ENCODE measurements at places on chromosomes 7 and 10.

DNA sequence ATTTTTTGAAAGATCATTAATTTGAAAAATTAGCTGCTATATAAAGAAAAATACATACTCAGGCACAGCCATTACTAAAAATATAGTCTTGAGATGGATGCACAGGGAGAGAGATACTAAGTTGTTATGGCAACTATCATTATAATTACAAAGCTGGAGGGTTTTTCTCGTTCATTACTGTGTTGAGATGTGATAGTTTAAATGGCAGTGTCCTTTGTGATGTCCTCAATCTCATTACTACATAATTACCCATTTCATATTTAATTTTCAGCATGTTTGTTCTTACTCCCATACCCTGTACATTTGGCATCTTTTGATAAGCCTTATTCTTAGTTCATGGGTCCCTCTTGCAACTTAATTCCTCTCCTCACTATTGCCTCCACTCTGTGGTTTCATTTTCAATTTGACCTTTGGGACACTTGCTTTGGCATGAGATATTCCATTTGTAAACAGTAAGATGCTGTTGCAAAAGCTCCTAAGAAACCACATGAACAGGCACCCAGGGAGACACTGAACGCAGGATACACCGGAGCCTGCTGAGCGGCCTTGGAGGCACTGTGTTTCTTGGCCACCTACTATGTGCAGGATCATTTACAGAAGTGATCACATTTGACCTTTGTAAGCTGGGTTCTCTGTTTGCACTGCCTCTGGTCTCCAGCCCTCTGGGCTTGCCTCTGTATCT, 4.8 kb upstream of the CPXM2 start:
- H3K27ac ChIP-seq: no peak overlapping the region
- no peak overlapping the region for H3K4me3 ChIP-seq
- peaks cover 3% of the 10 kb centered on the region for H3K27me3 ChIP-seq
- DNase-seq: no peak
- peaks cover 12% of the 10 kb centered on the region for H3K36me3 ChIP-seq
- no peaks in the 10 kb centered on the region for H3K4me1 ChIP-seq

DNA sequence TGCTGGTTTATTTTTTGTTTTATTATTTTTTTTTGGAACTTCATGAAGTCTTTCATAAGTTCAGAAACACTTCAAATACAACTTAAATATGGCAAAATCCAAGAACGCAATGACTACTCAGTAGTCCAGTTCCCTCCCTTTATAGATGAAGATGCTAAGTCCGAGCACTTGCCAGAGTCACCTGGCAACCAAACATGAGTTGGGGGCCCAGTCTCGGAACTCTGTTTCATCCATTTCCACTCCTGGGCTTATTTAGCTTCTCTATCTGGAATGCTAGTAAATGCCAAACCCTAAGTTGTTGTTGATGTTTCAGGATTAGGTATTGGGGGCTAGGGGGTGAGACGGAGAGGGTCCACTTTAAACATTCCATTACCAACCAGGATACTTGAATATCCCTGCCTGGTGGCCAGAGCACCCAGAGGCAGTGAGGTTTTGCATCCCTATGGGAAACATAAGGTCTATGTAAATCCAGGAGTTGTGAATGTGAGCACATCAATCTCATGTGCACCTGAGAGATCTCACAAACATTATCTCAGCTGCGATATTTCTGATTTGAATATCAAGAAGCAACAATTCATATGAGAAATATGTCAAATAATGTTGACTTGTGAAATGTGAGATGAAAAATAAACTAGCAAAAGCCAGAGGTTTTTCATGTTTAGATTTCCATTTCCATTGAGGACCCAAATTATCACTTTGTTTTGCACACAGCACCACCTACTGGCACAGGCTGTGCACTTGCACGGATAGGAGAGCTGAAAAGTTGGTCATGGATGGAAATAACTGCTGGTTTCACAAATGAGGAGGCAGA, 129.3 kb downstream of the PKD1L1 start:
- H3K27ac ChIP-seq: no peak overlapping the region
- peaks cover 36% of the 10 kb centered on the region for H3K4me1 ChIP-seq
- H3K27me3 ChIP-seq: no peaks in the 10 kb centered on the region
- H3K4me3 ChIP-seq: no peak overlapping the region

DNA sequence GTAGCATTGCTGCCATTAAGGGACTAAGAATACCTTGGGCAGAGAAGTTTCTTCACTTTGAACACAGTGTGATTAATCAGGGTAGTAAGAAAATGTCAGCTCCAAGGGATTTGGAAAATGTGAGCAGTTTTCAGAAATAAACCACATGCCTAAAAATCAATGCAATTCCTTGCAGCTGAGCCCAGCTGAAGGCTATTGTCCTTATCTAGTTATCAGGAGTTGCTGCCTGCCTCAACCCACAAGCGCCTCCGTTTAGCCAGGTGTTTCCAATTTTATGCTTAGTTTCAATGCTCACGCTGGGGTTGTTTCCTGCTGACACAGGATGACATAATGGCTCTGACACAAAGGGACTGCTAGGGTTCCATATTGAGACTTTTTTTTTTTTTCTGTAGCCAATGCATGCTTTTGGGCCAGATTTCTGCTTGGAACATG, 132.3 kb upstream of the ANK3 start:
- DNase-seq: peak; percentile 35
- peaks cover 4% of the 10 kb centered on the region for H3K27me3 ChIP-seq
- H3K4me3 ChIP-seq: no peak overlapping the region
- H3K36me3 ChIP-seq: no peaks in the 10 kb centered on the region

- DNase-seq: no peak
- no peak overlapping the region for H3K4me3 ChIP-seq
- peaks cover 4% of the 10 kb centered on the region for H3K36me3 ChIP-seq
- H3K4me1 ChIP-seq: no peaks in the 10 kb centered on the region
- no peak overlapping the region for H3K27ac ChIP-seq
- H3K27me3 ChIP-seq: peaks cover 35% of the 10 kb centered on the region
Observed at GRCh38 chr7:140261522-140261921, 84.7 kb upstream of the KDM7A start.

- peaks cover 70% of the 10 kb centered on the region for H3K27me3 ChIP-seq
- H3K4me1 ChIP-seq: peaks cover 17% of the 10 kb centered on the region
- H3K36me3 ChIP-seq: no peaks in the 10 kb centered on the region
- H3K27ac ChIP-seq: no peak overlapping the region
- H3K4me3 ChIP-seq: no peak overlapping the region
Observed at GRCh38 chr10:101146392-101147251, 15.5 kb downstream of the TLX1 start.

GRCh38 chr10:77175631-77176222, 461.9 kb downstream of the KCNMA1 start:
- no peak overlapping the region for H3K4me3 ChIP-seq
- peak overlapping the region; percentile 42 for H3K27ac ChIP-seq
- peaks cover 4% of the 10 kb centered on the region for H3K27me3 ChIP-seq
- H3K4me1 ChIP-seq: peaks cover 81% of the 10 kb centered on the region
- peaks cover 6% of the 10 kb centered on the region for H3K36me3 ChIP-seq
- DNase-seq: no peak

- no peak overlapping the region for H3K27ac ChIP-seq
- DNase-seq: no peak
- H3K4me1 ChIP-seq: no peaks in the 10 kb centered on the region
Observed at GRCh38 chr7:82404094-82404493, 39.5 kb downstream of the CACNA2D1 start.

DNA sequence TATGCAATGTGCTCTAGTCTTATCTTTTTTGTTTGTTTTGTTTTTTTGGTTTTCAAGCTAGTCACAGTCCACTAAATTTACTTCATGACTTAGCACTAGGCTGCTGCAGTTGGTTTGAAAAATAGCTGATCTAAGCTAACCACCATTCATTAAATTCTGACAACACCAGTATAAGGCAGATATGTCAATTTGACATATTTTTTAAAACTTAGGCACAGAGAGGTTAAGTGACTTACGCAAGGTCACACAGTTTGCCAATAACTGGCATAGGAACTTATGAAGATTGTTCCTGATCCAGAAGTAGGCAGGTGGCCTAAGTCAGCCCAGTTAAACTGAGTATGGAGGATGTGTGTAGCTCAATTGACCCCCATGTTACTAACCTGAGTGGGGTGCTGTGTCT, 377.3 kb upstream of the NFE2L3 start:
- no peak overlapping the region for H3K27ac ChIP-seq
- DNase-seq: no peak
- no peak overlapping the region for H3K4me3 ChIP-seq
- H3K4me1 ChIP-seq: no peaks in the 10 kb centered on the region

GRCh38 chr10:32007026-32007425, 49.2 kb downstream of the KIF5B start:
- no peaks in the 10 kb centered on the region for H3K4me1 ChIP-seq
- no peak for DNase-seq
- H3K27ac ChIP-seq: peak overlapping the region; percentile 19
- H3K4me3 ChIP-seq: no peak overlapping the region
- peaks cover 24% of the 10 kb centered on the region for H3K36me3 ChIP-seq
- H3K27me3 ChIP-seq: peaks cover 6% of the 10 kb centered on the region

- no peaks in the 10 kb centered on the region for H3K36me3 ChIP-seq
- H3K4me1 ChIP-seq: no peaks in the 10 kb centered on the region
- DNase-seq: no peak
Observed at GRCh38 chr10:85925201-85925750, 441.3 kb downstream of the GRID1 start.

DNA sequence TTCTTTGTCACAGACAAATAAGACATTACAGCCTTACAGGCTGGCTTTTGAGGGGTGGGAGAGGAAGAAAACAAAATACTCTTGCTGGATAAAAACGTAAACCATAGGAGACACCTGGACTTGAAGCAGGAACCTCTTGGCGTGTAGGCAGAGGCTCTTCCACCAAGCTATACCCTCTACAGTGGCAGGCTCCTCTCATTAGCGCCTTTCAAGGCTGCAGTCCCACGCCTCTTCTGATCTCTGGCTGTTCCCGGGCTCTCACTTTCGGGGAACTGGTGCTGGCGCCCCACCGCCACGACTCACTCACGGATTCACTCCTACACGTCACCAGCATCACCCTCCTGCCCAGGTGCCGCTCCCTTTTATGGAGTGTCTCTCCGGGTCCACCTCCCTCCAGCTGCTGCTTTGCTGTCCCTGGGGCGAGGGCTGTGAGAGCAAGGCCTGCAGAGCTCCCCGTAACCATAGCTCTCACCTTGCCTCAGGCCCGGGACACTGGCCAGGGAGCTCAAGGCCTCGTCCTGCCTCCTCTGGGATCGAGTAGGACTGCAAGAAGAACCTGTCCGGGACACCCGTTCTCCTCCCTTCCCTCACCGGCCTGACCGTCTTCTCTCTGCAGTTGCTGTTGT, 62.6 kb downstream of the ZNF777 start:
- H3K4me1 ChIP-seq: no peaks in the 10 kb centered on the region
- DNase-seq: no peak
- no peak overlapping the region for H3K27ac ChIP-seq
- H3K36me3 ChIP-seq: no peaks in the 10 kb centered on the region
- H3K4me3 ChIP-seq: no peak overlapping the region

- 0 out of 2 replicates have a peak, but pooled peaks cover 1% of the 10 kb centered on the region for H3K27me3 ChIP-seq
- H3K4me1 ChIP-seq: no peaks in the 10 kb centered on the region
- no peak overlapping the region for H3K27ac ChIP-seq
- no peak overlapping the region for H3K4me3 ChIP-seq
- DNase-seq: no peak
Observed at GRCh38 chr7:10908600-10908999, 65.1 kb upstream of the PHF14 start.

DNA sequence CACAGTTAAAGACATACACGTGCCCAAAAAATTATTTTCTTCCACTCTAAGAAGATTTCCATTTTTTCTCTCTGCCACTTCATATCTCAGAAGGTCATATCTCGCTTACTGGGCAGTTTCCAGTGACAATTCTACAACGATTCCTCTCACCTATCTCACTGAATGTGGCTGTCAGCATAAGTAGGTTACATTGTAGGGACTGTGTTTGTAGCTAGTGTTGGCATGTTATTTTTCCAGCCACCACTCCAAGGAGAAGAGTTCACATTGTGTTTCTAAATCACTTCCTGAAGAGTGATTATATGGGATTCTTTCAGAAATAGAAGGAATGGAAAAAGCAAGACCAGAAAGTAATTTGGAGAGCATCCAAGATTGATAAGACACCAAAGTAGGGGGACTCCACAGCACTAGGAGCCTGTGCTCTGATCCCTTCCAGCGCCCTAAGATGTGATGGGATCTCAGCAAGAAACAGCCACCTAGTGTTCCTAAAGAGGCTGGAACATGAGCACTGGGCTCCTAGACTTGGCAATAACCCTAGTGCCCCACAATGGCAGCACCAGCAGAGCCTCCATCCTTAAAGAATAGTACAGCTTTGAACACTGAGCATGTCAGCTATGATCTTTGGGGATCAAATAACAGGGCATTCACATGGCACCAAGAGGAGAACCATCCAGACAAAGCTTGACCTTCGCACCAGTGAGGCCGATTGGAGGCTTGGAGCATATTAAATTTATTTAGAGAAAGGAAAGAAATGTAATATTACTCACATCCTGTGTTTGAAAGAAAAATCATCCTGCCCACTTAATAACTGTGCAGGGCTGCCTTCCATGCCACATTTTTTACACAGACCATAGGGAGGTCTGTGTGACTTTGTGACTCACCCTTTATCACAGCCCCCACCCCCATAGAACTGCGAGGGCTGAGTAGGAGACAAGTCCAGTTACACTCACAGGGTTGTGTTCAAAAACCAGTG, 51.8 kb downstream of the CAV1 start:
- peak; percentile 95 for DNase-seq
- H3K4me1 ChIP-seq: peaks cover 99% of the 10 kb centered on the region
- H3K27me3 ChIP-seq: no peaks in the 10 kb centered on the region
- peaks cover 16% of the 10 kb centered on the region for H3K36me3 ChIP-seq

DNA sequence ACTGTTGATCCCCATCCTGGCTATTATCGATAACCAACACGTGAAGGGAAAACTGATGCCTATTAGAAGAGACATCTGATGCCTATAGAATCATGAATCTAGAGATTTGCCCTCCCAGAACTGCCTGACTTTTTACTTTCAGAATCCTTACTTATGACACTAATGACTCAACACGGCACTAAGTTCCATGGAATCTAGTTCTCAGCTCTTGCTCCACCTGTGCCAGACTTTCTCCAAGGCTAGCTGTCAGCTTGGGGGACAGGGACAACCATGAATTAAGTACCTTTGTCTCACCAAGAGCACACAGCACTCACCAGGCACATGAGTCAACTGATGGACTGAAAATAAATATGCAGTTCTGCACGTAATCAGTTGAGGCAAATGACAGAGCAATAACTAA, 184.2 kb downstream of the FRMD4A start:
- peak; percentile 17 for DNase-seq
- H3K27me3 ChIP-seq: peaks cover 24% of the 10 kb centered on the region
- H3K4me3 ChIP-seq: peak overlapping the region; percentile 57
- H3K36me3 ChIP-seq: no peaks in the 10 kb centered on the region

DNA sequence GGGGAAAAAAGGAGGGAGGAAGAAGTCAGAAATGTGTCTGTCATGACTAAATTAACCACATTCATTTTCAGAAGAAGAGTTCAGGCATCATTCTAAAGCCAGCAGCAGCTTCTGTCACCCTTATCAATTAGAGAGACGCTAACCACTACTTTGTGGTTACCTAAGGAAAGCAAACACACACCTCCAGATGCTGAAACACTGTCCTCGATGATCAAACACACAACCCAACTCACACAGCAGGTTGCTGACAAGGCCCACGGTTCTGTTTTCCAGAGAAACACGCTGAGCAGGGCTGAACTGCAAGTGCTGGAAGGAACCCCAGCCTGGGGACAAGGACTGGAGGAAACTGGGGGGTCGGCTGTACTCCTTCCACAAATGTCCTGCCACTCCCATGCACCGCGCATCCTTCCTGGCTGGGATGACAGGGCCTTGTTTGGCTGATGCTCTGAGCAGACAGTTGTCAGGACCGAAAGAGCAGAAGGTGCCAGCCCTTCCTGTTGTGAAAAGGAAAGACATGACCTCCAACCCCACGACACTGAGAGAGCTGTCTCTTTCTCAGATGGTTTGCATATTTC, 36.6 kb downstream of the PRKCQ start:
- H3K4me1 ChIP-seq: no peaks in the 10 kb centered on the region
- no peak overlapping the region for H3K4me3 ChIP-seq
- H3K27me3 ChIP-seq: peaks cover 7% of the 10 kb centered on the region
- DNase-seq: no peak
- no peaks in the 10 kb centered on the region for H3K36me3 ChIP-seq
- no peak overlapping the region for H3K27ac ChIP-seq
